NCI-H2081 treated with DMSO at 0.1 percent for 48 hours (cell line): ENCODE measurements at places on chromosomes 4 and X.

DNA sequence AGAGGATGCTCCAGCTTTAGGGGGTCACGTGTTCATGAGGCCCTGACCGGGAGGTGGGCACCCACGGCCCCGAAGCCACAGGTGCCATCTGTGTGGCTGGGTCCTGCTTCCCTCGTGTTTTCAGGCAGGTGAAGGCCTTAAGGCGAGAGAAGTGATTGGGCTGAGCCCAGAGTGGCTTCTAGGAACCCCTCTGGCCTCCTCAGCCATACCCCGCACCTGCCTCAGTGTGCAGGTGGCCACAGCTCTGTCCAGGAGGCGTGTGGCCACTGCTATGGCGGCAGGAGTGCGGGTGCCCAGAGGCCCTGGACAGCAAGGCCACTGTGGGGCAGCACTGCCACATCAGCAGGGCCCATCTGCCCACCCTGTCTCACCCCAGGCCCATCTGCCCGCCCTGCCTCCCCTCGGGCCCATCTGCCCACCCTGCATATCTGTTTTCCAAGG, 25.0 kb downstream of the NKX1-1 start:
- DNase-seq, result no peak

- no peak for DNase-seq
These were observed 29.3 kb downstream of the CRMP1 start for GRCh38 chr4:5863461-5864113.

DNA sequence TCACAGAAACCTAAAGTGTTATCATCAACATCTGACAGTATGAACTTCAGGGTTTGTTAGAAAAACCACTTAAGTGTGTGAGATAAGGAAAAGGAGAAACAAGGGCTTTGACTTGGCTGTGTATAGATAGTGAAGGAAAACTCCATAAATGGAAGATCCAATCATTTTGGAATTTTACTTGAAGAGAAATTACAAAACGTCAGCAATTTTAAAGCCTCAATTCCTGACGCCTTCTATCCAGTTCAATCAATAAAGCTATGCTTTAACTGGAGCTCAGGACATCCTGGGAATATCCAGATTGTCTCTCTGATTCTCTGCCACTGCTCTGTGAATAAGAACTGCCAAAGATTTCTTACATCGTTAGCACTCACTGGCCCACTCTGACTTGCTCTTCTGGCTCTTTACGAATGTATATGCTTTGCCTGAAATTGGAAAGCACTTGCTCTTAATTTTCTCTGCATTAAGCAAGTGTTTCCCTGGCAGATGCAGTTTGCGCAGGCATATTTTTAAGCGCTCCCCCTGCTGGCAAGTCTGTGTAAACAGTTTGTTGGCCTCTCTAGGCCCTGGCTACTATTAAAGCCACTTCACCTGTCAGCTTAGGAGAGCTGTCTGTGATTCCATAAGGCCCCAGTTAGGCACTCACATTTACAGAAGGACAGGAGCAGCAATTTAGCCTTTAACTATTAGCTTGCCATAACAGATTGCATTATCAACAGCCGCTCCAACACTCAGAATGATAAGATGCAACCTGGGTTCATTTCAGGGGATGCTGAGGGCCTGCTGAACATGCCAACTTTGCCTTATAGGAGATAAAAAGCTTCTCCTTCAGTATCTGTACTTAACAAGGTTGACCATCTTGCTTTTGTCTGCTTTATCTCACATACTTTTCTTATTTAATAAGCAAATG, 251.4 kb upstream of the DDX53 start:
- DNase-seq, result no peak

GRCh38 chr4:86840858-86841257, 8.3 kb downstream of the SLC10A6 start:
- no peak for DNase-seq

GRCh38 chrX:29902004-29902403, 313.4 kb upstream of the MAGEB2 start:
- DNase-seq, result no peak

- DNase-seq, result no peak
These were observed 35.1 kb downstream of the FBXO8 start for GRCh38 chr4:174248407-174248806.
